Caki2 (cell line): ENCODE measurements at places on chromosomes 12 and 14.

DNA sequence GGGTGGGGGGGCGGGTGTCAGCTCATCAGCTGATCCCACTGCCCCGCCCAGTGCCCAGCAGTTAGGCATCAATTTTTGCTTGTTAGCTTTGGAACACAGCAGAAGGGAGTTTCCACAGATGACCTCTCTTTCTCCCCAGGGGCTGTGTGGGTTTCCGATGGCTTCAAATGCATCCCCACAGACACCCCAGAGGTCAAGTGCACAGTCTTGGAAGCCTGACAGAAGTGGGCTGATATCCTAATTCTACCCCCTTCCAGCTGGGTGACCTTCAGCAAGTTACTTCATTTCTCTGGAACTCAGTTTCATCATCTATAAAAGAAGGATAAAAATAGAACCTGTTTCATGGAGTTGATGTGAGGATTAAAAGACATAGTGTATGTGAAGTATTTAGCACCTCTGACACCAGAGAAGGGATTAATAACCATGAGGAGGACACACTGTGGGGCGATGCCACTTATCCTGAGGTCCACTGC, 22.0 kb downstream of the TTC9 start:
- DNase-seq, result no peak

DNA sequence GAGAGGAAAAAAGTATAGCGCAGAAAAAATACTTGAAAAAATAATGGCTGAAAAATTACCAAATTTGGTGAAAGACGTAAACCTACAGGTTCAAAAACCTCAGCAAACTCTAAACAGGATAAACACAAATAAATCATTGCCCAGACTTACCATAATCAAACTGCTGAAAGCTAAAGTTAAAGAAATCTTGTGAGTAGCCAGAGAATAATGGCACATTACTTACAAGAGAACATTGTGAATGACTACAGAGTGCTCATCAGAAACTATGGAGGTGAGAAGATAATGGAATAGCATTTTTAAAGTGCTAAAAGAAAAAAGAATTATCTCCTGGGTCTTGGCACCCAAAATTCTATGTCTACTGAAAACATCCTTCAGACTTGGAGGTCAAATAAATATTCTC, 36.0 kb downstream of the ATF1 start:
- peak; percentile 30 for DNase-seq

DNA sequence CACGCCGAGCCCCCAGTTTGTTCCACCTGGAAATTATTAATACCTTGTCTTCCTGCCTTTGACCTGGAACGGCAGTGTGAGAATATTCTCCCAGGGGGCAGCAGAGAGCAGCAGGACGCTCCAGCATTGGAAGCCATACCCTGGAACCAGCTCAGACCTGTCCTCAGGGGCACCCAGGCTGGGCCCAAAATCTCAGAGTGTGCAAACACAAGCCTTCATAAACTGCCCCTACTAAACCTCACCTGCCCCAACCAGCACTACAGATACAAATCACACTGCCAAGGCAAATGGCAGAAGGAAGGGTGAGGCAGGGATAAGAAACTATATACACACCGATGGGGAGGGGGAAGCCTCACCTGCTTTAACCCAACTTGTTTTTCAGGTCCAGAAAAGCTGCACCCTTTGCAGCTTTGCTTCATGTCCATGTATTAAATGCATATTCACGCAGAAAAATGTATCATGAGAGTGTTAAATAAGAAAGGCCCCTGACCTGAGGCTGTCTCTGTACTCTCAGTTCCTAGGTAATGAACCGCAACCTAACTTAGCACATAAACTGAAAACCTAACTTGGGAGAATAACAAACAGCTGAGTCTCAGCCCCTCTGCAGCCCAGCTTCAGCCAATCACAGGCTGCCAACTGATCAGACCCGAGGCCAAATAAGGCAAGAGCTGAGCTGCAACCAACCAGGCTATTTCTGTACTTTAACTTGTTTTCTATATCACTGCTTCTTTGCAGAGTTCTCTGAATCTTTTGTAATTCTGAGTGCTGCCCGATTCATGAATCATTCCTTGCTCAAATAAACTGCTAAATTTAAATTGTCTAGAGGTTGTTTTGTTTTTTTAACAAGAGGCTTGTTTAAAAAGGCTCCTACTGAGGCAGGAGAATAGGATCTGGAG, 130.1 kb downstream of the SPTSSA start:
- DNase-seq, result peak; percentile 59

DNA sequence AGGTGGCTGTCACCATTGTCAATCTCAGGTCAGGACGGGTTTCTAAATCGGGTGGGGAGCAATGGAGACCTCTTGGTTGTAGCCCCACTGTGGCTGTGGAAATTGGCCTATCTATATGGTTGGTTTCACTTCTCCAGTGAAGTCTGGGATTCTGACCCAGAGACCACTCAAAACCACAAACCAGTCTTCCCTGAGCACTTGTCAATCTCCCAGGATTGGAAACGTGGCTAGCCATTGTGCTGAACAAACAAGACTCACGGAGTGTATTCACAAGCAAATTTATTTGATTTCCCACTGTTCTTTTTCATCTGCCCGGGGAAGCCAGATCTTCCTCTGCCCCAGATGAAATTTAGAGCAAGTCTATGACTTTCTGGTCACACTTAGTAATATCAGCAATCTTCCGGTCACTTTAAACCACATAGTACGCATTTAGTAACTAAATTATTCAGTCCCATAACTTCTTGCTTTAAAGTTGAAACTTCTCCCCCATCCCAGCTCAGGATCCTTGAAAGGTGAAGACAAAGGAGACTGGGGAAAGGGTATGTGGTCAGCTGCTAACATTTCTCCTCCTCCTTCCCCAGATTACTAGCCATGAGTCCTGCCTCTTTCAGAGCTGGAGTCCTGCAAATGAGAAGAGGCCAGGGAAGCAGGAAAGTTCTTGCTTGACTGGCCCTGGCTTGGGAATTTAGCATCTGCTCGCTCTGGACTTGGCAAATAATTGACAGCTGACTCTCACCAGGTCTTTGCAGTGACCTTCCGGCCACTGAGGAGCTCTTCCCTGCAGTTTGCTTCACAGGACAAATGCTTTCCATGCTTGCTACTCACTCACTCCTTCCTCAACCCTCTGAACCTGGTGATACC, 123.2 kb upstream of the MAX start:
- DNase-seq, result peak; percentile 41

DNA sequence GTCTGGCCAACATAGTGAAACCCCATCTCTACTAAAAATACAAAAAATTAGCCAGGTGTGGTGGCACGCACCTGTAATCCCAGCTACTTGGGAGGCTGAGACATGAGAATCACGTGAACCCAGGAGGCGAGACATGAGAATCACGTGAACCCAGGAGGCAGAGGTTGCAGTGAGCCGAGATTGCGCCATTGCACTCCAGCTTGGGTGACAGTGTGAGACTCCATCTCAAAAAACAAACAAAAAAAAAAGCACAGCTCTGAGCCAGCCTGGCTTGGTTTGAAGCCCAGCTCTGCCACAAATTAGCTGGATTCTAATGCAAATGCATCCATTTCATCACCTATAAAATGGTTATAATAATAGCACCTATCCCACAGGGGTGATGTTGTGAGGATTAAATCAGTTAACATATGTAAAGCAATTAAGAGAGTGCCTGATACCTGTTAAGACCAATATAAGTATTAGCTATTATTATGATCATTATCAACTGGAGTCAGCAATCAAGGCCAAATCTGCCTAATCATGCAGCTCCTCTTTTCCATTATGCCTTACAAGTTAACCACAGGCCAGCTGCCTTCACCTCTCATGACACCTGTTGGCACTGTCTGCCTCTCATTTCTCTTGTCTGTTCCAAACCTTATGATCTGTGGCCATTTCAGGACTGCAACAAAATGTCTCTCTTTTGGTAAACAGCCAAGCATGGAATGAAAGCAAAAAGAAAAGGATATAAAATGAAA, 2.1 kb downstream of the GNPTAB start:
- DNase-seq, result no peak

DNA sequence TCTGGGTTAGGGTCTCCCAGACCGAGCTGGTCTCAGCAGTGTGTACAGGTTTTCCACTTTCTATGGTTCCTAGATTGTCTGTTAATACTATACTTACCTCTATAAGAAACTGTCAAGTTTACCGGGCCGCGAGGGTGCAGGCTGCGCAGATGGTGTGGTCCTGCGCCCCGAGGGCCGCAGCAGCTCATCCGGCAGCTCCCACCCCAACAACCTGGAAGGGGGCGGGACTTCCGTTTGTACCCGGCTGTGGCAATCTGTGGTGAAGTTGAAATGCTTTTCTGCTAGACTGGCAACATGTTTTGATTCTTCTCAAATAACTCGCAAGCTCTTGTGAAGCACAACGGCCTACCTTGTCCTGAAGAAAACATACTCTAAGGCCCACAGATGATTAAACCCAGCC, at the start of gene CLEC9A:
Gene CLEC9A (plus strand): TSS at position 237 of the 400 bp plus-strand sequence. CDS start 22,006 bp downstream, outside the sequence.
- no peak for DNase-seq

GRCh38 chr14:96197969-96198368, 6.7 kb upstream of the BDKRB2 start:
- no peak for DNase-seq
